ENCODE measurements at places on chromosomes 13 and 19.

DNA sequence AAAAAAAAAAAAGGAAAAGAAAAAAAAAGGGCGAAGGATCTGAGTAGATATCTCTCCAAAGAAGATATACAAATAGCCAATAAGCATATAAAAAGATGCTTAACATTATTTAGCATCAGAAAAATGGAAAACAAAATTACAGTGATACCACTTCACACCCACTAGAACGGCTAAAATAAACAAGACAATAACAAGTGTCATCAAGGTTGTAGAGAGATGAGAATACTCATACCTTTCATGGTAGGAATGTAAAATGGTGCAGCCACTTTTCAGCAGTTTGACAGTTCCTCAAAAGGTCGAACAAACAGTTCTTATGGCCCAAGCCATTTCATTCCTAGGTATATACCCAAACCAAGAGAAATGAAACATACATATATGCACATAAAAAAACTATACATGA, 33.5 kb downstream of the FOXO1 start:
- DNase-seq = no peak

- DNase-seq = no peak
Observed at GRCh38 chr13:77946522-77946921, 27.9 kb upstream of the EDNRB start.

- DNase-seq = no peak
Observed at GRCh38 chr13:32587811-32588170, 1.5 kb downstream of the PDS5B start.

DNA sequence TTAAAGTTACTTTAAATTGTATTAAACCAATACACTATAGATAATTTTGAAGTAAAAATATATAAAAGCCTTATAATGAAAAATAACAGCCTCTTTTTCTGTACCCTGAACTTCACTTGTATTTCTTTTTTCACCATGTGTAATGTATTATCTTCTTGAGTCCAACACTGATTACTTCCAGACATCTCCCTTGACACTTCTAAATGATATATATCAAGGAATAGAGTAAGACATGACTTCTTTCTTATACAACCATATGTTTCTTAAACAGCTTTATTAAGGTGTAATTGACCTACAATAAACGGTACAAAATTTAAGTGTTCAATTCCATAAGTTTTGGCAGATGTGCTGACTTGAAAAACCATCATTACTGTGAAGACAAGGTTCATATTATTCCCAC, 531.9 kb downstream of the OLFM4 start:
- DNase-seq = no peak

DNA sequence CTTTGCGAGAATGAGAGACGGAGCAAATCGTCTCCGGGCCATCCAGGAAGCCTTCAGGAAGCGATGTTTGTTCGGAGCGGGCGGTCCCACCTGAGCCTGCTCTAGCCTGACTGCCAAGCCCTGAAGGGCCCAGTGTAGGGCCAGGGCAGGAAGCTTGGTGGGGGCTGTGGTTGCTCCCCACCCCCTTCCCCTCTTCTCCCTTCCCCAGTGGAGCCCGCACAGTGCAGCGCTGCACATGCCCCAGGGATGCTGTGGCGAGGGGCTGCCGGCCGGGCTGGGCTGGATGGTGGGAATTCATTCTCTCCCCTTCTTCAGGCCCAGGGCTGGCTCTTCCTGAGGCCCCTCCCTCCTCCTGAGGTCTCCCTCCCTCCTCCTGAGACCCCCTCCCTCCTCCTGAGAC, 7.1 kb upstream of the GRTP1 start:
- DNase-seq = no peak

GRCh38 chr19:469833-470232, 9.0 kb upstream of the SHC2 start:
- no peak for DNase-seq

- no peak for DNase-seq
Observed at GRCh38 chr13:76833441-76833954, 52.7 kb downstream of the KCTD12 start.

DNA sequence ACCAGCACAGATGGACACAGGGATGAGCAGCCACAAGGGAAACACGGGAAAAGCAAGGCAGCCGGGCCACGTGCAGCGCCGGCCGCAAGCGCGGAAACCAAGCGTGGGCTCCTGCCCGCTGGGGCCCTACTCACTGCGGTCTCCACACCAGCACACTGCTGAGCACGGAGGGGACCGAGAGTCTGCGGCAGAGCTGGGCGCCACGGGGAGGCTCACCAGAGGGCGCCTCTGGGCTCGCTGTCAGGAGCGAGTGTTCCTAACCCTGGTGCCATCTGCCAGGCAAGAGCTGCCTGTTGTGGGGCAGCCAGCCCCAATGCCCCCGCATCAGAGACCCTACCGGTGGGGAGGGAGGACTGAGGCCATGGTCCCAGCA, 26.5 kb downstream of the MPND start:
- peak; percentile 84 for DNase-seq

DNA sequence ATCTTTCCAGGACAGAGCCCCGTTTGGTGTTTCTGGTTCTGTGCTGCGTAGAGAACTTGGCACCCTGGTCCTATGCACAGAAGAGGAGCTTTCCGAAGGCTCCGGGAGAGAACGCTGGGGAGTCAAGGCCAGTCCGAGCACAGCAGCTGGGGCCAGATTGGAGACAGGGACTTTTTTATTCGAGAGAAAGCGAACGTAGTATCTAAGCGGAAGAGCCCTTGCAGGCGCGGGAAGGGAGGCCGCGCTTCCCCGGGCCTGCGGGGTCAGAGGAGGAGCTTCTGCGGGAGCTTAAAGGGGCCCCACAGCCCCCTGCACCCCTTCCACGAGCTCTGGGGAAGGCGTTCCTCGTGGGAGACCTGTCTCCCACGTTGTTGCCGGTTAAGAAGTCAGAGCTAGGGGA, 48.6 kb upstream of the ARHGEF7 start:
- DNase-seq = no peak

DNA sequence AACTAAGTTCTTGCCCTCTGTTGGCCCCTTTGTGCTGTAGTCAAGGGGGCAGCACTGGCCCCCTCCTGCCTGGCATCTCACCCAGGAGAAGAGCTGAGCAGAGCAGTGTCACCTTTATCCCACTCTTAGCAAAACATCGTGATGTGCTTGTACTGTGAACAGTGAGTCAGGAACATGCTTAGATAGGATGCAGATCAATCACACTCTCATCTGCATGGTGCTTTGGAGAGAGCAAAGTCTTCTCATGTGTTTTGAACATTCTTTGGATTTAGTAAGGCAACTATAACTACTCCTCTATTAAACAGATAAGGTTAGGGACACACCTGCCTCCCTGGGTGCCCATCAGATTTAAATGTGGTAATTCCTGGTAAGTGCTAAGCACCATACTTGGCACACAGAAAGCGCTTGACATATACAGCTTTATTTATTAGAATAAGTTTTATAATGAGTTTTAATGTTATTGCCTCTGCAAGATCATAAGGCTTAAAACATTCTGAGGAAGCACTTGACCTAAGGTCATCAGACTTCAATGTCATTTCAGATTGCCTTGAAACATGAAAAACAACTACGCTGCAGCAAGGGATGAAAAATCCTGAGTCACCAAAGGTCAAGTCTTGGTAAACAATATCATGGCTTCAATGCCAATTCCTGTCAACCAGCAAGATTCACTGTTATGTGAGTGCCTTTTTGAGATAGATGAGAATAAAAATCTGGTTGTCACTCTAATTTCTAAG, 82.4 kb upstream of the IRS2 start:
- DNase-seq = no peak

- no peak for DNase-seq
Observed at GRCh38 chr19:7830272-7830771, 304 bp downstream of the EVI5L start.

DNA sequence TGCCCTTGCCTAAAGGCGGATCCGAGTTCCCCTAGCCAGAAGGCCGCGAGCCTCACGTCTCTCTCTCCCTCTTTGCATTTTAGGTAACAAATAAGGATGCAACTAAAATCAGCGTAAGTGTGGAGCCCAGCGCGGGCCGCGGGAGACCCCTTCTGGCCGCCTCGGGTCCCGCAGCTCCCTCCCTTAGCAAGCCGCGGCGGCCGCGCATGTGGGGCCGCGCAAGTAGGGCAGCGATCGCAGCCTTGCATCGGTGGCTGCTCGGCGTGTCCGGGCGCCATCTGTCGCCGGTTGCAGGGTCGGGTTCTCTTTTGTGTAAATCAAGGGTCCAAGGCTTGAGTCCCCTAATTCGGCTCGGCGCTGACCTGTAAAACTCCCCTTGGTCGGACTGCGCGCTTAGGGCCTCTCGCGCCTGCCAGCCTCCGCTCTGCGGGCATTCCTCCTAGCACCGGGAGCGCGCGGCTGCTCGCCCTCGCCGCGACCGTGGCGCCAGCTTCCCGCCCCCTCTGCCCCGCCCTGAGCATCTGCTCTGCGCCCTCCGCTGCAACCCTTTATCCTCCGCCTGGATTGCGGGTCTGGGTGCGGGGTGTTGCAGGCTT, 2.7 kb downstream of the VSTM2B start:
- DNase-seq = peak; percentile 60

- DNase-seq = no peak
Observed at GRCh38 chr19:30711296-30711695, 339.1 kb downstream of the ZNF536 start.

GRCh38 chr19:7874076-7874896, at the start of gene PRR36:
Gene PRR36 (minus strand): TSS chr19:7874390. CDS start chr19:7873689, 701 bp downstream.
- no peak for DNase-seq

GRCh38 chr13:96071504-96071903, 18.3 kb upstream of the UGGT2 start:
- DNase-seq = no peak

GRCh38 chr13:67967031-67967430, 736.9 kb upstream of the PCDH9 start:
- DNase-seq = no peak

GRCh38 chr13:29594710-29595379, 643 bp downstream of the SLC7A1 start:
- peak; percentile 77 for DNase-seq

DNA sequence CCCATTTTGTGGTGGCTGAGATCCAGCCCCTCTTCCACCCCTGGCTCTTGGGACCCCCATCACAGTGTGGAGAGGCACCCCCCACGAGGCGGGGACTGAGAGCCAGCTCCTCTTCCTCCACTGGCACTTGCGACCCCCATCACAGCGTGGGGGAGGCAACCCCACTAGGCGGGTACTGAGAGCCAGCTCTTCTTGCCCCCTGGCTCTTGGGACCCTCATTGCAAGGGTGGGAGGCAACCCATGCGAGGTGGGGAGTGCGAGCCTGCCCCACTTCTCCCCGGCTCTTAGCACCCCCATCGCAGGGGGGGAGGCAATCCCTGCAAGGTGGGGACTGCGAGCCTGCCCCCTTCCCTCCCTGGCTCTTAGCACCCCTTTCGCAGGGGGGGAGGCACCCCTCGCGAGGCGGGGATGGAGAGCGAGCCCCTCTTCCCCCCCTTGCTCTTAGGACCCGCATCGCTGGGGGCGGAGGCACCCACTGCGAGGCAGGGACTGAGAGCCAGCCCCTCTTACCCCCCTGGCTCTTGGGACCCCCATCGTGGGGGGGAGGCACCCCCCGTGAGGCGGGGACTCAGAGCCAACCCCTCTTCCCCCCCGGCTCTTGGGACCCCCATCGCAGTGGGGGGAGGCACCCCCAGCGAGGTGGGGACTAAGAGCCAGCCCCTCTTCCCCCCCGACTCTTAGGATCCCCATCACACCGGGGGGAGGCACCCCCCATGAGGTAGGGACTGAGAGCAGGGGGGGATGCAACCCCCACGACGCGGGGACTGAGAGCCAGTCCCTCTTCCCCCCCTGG, 364.6 kb upstream of the SPRY2 start:
- DNase-seq = no peak

DNA sequence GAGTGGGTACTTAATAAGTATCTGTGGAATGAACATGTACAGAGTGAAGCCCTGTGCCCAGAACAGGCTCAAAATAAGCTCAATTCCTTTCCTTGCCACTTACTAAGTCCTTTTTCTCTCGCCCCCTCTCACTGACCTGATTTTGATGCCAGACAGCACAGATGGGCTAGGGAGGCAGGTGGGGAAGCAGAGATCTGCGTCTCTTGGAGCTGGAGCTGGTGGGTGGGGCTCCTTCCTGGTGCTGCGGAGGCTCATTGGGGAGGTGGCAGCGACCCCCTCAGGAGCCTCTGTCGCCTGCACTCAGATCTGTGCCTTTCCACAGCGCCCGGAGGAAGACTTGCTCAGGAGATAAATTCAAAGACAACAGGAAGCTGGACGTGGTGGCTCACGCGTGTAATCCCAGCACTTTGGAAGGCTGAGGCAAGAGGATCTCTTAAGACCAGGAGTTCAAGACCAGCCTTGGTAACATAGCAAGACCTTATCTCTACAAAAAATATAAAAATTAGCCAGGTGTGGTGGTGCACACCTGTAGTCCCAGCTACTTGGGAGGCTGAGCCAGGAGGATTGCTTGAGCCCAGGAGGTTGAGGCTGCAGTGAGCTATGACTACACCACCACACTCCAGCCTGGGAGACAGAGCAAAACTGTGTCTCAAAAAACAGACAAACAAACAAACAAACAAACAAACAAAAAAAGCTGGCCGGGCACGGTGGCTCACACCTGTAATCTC, 14.6 kb downstream of the AKT2 start:
- no peak for DNase-seq

GRCh38 chr19:58571575-58571947, 1.6 kb downstream of the MZF1 start:
- no peak for DNase-seq

DNA sequence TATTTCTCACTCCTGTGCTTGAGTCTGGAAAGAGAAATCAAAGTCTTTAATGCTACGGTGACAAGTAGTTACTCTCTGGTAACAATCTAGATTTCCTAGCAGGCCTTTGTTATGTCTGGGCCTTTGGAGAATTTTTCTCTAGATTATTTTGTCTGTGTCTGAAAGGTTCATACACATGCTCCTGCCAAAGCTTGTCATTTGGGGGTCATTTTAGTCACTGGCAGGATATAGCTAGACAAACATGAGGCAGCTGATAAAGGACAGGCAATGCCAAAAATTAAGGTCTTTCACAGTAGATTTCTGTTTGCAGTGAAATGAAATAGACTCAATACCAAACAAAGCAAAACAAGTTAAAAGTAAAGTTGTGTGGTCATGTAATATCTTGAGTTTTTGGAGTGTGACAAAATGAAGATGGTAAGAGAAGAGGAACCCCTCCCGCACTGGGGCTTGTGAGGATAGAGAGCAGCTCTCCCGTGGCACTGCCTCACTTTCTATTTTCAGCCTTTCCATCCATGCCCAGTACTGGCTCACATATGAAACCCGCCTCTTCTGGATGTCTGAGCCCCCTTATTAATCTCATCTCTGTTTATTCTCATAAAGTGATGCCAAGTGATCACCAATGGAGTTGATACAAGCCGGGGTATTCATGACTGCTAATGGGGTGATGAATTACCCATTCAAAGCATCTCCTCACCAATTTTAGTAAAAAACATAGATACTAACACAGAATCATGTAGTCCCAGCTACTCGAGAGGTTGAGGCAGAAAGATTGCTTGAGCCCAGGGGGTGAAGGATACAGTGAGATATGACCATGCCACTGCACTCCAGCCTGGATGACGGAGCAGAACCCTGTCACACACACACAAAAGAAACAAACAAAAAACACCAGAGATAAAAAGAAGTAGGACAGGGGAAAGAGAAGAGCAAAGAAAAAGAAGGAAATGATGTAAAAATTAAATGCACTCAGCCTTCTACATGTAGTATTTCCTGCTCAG, 389.3 kb downstream of the FGF14 start:
- no peak for DNase-seq

GRCh38 chr19:2173767-2174577, 10.2 kb downstream of the DOT1L start:
- DNase-seq = no peak

All from suppressor macrophage treated with lipopolysaccharide for 4 hours (primary cell).